Uterus (tissue), 4 donors: ENCODE measurements at places on chromosomes 7 and 10.

- DNase-seq = no peak
Measured at GRCh38 chr7:28123752-28124151, 56.8 kb downstream of the JAZF1 start.

- DNase-seq = no peak
Measured at GRCh38 chr10:16440396-16441133, 3.8 kb downstream of the PTER start.

GRCh38 chr10:132663666-132664365 is 122.1 kb downstream of the NKX6-2 start:
- no peak for DNase-seq

DNA sequence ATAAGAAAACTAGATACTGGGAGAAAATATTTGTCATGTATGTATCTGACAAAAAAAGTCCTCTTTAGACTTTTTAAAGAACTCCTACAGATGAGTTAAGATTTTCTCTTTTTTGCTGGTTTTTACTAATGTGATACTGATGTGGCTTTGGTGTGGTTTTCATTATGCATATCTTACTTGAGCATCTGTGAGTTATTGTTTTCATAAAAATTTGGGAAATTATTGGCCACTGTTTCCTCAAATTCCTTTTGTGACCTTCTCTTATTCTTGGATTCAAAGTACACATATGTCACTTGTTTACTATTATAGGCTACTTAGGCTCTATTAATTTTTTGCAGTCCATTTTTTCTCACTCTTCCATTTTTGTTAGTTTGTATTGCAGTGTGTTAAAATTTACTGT is 89.0 kb downstream of the PPP1R9A start:
- DNase-seq = no peak

DNA sequence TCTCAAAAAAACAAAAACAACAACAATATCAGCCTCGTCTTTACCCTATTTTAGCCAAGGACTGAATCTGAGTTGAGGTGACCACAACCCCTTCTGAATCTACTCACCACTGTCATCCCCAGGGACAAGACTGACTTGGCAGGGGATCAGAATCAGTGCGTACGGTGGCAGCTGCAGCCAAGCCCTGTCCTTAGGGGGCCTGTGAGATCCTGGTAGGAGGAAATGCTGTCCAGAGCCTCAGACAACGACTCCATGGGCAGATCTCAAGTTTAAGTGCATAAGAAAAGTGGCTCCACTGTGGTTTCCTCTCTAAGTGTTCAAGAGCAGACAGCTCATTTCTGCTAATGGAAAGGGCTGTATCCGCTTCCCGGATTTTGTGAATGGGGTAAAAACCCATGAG is 22.4 kb upstream of the CYTH3 start:
- DNase-seq = no peak
